ENCODE measurements at places on chromosomes 4 and X. TPM values are rescaled to one million over a fixed set of nuclear protein-coding genes. Genes with fewer than 3 reads are reported as not detected.

The SHISA3 gene
- total RNA-seq = 0.32 TPM

The VCX gene
- total RNA-seq = not detected

The GAGE12F gene
- total RNA-seq = not detected

The ADAMTS3 gene
- total RNA-seq = 4.1 TPM

The STBD1 gene
- total RNA-seq = 7.1 TPM

The NLRP2B gene
- total RNA-seq = not detected

The TLR10 gene
- not detected for total RNA-seq

The FREM3 gene
- not detected for total RNA-seq

The RAB33A gene
- total RNA-seq = 2.5 TPM

The PABPC5 gene
- total RNA-seq = 1.6 TPM

The NRK gene
- 0.47 TPM for total RNA-seq

The KANTR gene
- 7.5 TPM for total RNA-seq

The KCNIP4 gene
- under 0.01 TPM for total RNA-seq

The TCEAL6 gene
- not detected for total RNA-seq

The ADH4 gene
- not detected for total RNA-seq

The MAGEB2 gene
- not detected for total RNA-seq

The USP17L13 gene
- not detected for total RNA-seq

The FLNA gene
- 1,283 TPM for total RNA-seq

The CENPVL2 gene
- total RNA-seq = not detected

The PLS3 gene
- 141 TPM for total RNA-seq

The DUX4 gene
- not detected for total RNA-seq

The FRG2 gene
- not detected for total RNA-seq

The TRIM60 gene
- total RNA-seq = not detected

The RRAGB gene
- 55.1 TPM for total RNA-seq

The LARP1B gene
- total RNA-seq = 10.9 TPM
